ENCODE measurements at places on chromosomes 16 and 17.
A peak's percentile ranks its signal among the peaks of the same experiment; 100 is the strongest.

GRCh38 chr17:58060596-58061191, 22.5 kb upstream of the DYNLL2 start:
- no peak for DNase-seq

GRCh38 chr16:1524366-1524765, 9.1 kb upstream of the TMEM204 start:
- no peak for DNase-seq

DNA sequence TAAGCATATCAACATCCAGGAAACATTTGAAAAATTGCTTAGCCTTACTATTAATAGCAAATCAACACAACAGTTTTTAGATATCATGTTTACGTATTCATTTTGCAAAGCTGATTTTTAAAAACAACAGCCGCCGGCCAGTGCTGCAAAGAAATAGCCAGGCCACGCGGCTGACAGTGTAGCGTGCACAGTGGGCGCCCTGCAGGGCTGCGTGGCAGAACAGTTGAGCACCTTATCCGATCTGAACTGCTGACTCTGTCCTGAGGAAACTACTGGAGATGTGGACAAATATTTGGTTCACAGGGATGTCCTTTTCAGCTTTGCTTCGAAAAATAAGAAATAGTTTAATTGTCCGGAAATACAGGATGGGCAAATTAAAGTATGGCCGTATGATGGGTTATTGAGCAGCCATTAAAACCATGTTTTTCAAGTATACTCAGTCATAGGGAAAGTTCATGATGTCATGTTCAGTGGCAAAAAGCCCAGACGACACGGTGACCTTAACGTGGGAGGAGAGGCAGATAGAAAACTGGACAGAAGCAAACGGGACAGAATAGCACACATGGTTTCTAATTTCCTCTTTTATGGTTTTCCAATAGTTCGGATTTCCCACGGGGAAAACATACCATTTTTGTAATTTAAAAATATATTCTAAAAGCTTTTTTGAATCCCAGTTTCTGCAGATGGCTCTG, 52.4 kb upstream of the ENDOV start:
- DNase-seq = peak; percentile 15

DNA sequence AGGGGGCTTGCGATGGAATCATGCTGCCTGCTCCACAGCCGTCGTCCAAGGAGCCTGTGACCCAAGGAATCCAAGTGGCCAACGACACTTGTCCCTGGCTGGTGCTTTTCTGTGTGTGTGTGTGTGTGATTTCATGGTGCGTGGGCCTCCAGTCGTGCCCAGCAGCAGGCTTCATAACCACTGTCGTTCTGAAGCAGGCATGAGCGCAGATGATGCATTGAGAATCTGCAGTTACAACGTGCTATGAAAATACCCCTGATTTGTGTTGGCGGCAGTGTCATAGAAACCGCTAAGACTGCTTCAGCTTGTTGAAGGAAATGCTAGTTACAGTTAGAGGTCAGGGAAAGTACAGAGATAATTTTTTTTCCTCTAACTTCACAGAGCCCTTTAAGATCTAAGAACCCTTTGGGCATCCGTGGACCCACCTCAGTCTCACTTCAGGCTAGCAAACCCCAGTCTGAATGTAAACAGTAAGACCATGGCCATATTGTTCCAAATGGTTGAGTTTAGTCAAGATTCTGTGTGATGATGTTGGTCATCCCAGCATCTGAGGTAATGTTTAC, 15.6 kb downstream of the C16orf90 start:
- DNase-seq = no peak

- DNase-seq = no peak
Measured at GRCh38 chr17:21351366-21352065, 24.6 kb upstream of the KCNJ12 start.

GRCh38 chr17:13587487-13588338, 14.0 kb downstream of the HS3ST3A1 start:
- DNase-seq = no peak
